Stimulated activated CD4-positive, alpha-beta T cell treated with anti-CD3 and anti-CD28 coated beads, Interleukin-4, amount 100 ng/mL, for 48 hours (primary cell): ENCODE measurements at places on chromosomes 12 and 14.

DNA sequence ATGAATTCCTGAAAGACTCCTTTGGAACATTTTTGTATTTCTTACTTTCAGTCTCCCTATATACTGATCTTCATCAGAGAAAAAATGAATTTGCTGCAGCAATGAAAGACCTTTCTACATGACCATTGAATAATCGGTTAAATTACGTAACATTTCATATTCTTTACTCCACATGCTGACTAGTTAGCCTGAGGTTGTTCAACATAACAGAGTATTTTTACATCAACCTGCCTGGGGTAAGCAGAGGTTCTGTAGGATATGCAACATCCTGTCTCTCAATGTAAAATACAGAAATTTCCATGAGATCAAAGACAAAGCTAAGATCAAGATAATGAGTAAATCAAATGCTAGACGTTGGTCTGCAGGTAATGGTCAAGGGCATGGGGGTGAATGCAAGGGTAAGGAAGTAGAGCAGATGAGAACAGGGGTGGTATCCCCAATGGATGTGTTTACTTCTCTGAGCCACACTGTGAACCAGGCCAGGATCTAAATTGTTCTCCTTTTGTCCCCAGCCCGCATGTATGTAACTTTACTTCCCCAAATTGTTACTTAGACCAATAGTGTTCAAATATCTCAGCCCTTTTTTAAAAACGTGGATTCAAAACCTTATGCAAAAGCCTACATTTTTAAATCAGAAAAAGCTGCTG, 45.4 kb downstream of the DUSP6 start:
- no peak for DNase-seq

GRCh38 chr14:48390346-48390745, 714.9 kb upstream of the MDGA2 start:
- no peak for DNase-seq

GRCh38 chr12:49092086-49092815, 2.4 kb downstream of the DHH start:
- DNase-seq, result no peak

- DNase-seq, result no peak
Observed at GRCh38 chr12:32679920-32680237, 778 bp downstream of the DNM1L start.

- no peak for DNase-seq
Observed at GRCh38 chr12:1281683-1282366, 290.8 kb downstream of the ERC1 start.

GRCh38 chr14:31203414-31203742, 4.2 kb downstream of the HECTD1 start:
- no peak for DNase-seq

DNA sequence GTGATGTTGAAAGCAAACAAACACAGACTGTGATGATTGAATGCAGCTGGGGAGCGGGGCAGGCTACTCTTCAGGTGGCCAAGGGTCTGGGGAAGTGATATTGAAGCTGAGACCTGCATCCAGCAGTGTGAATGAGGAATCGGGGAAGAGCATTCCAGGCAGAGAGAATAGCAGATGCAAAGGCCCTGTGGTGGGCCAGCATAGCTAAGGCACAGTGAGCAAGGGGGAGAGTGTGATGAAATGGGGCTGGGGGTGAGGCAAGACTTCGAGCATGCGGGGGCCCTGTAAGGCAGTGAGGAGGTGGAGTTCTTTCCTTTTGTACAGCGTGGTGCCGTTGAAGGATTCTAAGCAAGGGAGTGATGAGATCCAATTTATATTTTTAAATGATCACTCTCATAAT, 77.4 kb downstream of the KCNK13 start:
- no peak for DNase-seq

DNA sequence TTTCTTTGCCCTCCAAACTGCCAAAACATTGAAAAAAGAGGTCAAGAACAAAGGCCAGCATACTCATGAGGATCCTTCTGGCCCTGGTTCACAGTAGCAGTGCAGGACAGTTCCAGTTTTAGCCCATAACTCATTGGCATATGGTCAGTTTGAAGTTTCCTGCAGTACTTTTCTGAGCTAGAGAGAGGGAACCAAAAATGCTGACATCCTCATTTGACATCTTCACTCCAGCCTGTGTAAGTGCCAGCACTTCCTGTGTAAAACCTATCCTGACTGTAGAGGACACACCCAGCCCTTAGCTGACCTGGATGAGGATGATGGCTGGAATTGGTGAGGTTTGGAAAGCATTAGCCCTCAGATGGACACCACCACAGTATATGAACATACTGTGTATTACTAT, 84.1 kb downstream of the FGD4 start:
- no peak for DNase-seq

- DNase-seq, result no peak
Observed at GRCh38 chr14:91330096-91330696, 85.7 kb upstream of the GPR68 start.

DNA sequence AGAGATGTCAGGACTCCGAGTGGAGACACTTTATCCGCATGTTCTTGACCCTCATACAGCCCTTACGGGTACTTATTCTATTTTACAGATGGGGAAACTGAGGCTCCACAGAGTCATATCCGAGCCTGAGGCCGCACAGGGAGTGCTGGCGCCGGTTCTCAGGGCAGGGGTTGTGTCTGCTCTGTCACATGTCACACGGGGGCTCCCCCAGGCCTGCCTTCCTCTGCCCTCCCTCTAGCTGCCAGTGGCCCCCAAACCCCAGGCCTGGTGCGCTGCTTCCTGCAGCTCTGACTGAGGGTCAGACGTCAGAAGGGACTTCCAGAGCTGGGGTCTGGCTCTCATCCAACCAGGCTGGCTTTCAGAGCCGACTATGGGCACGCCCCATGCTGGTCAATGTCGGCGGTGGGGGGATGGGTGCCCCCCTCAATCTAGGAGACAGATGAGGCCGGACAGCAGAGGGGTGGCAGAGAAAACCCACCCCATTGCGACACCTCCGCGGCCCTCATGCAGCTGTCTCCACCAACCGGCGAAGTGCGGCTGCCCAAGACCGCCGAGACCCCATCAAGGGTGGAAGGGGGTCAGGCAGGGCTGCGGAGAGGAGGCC, 811 bp upstream of the INF2 start:
- no peak for DNase-seq

- no peak for DNase-seq
Observed at GRCh38 chr12:15274561-15274967, 47.7 kb upstream of the PTPRO start.

DNA sequence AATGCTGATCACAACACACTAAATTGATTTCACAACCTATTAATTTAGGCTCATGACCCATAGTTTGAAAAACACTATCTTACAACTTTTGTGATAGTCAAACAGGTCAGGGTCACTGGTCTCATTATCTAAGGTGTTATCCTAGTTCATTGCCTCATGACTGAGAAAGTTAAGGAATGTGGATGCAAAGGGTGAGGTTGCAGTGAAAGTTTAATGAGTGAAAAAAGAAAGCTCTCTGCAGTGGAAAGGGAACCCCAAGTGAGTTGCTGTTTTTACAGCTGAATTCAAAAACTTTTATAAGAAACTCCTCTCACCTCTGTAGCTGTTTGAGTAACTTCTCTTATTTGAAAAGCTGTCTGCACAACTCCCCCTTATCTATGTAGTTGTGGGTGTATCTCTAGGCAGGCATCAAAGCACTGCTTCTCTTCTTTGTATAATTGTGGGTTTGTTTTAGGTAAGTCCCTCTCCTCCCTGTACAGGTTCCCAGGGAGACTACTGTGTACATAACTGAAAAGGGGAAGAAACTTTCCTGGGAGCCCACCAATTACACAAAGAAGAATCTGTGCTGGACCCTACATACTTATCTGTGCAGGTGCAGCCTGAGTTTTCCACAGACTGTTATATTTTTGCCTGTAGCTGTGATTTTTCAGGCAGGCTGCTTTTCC, 18.9 kb downstream of the DNAL1 start:
- no peak for DNase-seq

- DNase-seq, result peak; percentile 86
Observed at GRCh38 chr12:105107494-105108371, at the start of gene WASHC4. Gene WASHC4, plus strand, starts transcription at chr12:105107731. Its CDS starts 70 bp downstream, at chr12:105107801.

GRCh38 chr12:69935651-69936100, 110.6 kb downstream of the MYRFL start:
- no peak for DNase-seq

- DNase-seq, result no peak
Observed at GRCh38 chr12:52757449-52758176, 19.5 kb downstream of the KRT76 start.

GRCh38 chr14:72736786-72737559, 156.9 kb downstream of the DPF3 start:
- no peak for DNase-seq

- no peak for DNase-seq
Observed at GRCh38 chr12:104486363-104486750, 29.6 kb downstream of the CHST11 start.

DNA sequence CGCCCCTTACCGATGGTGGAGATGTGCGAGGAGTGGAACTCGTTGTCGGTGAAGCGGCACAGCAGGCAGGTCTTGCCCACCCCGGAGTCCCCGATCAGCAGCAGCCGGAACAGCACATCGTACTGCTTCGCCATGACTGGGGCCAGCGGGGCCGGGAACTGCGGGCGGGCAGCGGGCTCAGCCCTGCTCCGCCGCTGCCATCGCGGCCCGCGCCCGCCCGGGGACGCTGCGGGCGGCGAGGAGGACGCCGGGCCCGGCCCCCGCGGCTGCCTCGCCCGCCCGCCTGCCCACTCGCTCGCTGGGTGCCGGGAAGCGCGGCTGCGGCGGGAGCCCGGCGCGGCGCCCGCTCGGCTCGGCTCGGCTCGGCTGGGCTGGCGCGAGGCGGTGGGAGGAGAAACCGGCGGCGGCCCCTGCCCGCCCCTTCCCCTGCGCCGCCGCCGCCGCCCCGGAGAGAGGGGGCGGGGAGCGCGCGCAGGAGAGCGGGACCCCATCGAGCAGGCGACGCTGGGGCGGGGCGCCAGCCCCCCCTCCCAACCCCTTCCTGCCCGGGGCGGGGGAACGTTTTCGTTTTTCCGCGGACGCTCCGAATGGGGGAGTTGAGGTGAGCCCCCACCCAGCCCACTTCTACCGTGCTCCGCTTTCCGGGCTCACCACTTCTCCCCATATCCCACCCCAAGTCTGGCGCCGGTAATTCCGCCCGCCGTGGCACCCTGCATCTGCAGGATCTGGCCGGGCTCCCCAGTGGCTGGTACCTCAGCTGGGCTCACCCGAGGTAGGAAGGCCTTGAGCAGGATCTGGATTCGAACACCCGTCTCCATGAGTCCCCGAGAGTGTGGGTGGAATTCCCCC, at the start of gene RAB15:
Gene RAB15 (minus strand): TSS at position 394 of the 849 bp plus-strand sequence. CDS start 260 bp downstream, at position 134.
- peak; percentile 17 for DNase-seq

GRCh38 chr14:80446356-80446755, 235.1 kb upstream of the DIO2 start:
- no peak for DNase-seq
